ENCODE measurements at places on chromosomes 4 and X. TPM values are rescaled to one million over a fixed set of nuclear protein-coding genes. Genes with fewer than 3 reads are reported as not detected.

The VEGFC gene
- total RNA-seq = 1.5 TPM

The P2RY8 gene
- not detected for total RNA-seq

DNA sequence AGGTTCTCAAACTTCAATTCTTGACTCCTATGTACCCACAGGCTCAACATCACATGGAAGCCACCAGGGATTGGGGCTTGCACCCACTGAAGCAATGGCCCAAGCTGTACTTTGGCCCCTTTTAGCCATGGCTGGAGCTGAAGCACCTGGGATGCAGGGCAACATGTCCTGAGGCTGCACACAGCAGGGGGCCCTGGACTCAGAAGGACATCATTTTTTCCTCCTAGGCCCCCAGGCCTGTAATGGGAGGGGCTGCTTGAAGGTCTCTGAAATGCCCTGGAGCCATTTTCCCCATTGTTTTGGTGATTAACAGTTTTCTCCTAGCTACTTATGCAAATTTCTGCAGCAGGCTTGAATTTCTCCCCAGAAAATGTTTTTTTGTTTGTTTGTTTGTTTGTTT is 465.1 kb upstream of the PCDH10 start:
- no peak overlapping the region for H3K4me3 ChIP-seq
- no peak overlapping the region for H3K27ac ChIP-seq
- peaks cover 7% of the 10 kb centered on the region for H3K4me1 ChIP-seq
- no peaks in the 10 kb centered on the region for H3K36me3 ChIP-seq
- H3K27me3 ChIP-seq = no peaks in the 10 kb centered on the region

GRCh38 chr4:97003715-97004114 is 1139.6 kb downstream of the STPG2 start:
- no peak for DNase-seq
- no peaks in the 10 kb centered on the region for H3K27me3 ChIP-seq
- no peaks in the 10 kb centered on the region for H3K36me3 ChIP-seq
- no peak overlapping the region for H3K27ac ChIP-seq
- H3K4me1 ChIP-seq = peaks cover 11% of the 10 kb centered on the region

- H3K4me3 ChIP-seq = no peak overlapping the region
- H3K27me3 ChIP-seq = no peaks in the 10 kb centered on the region
- peak overlapping the region; percentile 14 for H3K27ac ChIP-seq
- DNase-seq = no peak
- peaks cover 4% of the 10 kb centered on the region for H3K36me3 ChIP-seq
Measured at GRCh38 chr4:147247579-147247978, 233.3 kb upstream of the EDNRA start.

GRCh38 chrX:31487951-31488350 is 416.1 kb upstream of the FTHL17 start:
- H3K4me1 ChIP-seq = peaks cover 10% of the 10 kb centered on the region
- no peak for DNase-seq
- no peak overlapping the region for H3K4me3 ChIP-seq
- H3K27me3 ChIP-seq = no peaks in the 10 kb centered on the region
- no peak overlapping the region for H3K27ac ChIP-seq

DNA sequence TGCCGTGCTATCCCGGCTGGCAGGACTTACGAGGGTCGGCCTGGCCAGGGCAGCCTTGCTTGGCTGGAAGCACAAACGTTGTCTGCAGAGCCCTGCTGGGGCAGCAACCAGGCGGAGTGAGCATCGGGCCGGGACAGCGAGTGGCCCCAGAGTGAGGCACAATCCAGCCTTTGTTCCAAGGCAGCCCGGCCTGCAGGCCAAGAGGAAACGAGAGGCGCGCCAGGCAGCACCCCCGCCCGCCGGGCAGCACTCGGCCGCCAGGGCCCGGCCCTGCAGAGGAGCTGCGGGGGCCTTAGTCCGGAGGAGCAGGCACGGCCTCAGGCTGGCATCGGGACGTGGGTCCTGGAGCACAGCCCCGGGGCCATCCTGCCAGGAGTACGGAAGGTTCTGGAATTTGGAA is 24.1 kb downstream of the FGFRL1 start:
- no peaks in the 10 kb centered on the region for H3K27me3 ChIP-seq
- H3K4me3 ChIP-seq = no peak overlapping the region
- no peak overlapping the region for H3K27ac ChIP-seq
- H3K36me3 ChIP-seq = no peaks in the 10 kb centered on the region
- H3K4me1 ChIP-seq = peaks cover 7% of the 10 kb centered on the region

DNA sequence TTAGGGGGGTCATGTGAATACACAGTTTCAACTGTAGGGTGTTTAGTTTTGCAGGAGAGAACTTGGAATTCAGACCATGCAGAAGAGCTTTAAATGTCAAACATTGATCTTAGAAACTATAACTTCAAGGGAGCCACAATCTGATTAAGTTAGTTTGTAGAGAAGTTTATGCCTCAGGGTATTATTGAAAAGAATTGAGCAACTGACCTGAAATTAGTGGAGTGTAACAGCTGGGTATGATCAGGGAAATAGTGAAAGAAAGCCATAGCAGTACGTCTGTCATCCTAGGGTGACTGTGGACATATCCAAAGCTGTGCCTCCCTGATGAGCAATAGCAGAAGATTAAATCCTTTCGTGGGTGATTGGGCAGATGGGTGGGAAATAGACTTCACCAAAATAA is 63.8 kb downstream of the FAM47B start:
- no peaks in the 10 kb centered on the region for H3K36me3 ChIP-seq
- no peak for DNase-seq
- H3K27ac ChIP-seq = no peak overlapping the region

DNA sequence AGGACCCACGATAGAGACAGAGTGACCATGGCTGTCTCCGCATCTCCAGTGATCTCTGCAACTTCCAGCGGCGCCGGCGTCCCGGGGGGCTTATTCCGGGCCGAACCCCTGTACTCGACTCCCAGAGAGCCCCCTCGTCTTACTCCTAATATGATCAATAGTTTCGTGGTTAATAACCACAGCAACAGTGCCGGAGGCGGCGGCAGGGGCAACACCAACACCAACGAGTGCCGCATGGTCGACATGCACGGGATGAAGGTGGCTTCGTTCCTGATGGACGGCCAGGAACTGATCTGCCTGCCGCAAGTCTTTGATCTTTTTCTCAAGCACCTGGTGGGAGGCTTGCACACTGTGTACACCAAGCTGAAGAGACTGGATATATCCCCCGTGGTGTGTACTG is 343 bp downstream of the DACH2 start:
- no peak overlapping the region for H3K4me3 ChIP-seq
- H3K4me1 ChIP-seq = no peaks in the 10 kb centered on the region
- DNase-seq = no peak
- H3K27me3 ChIP-seq = peaks cover 8% of the 10 kb centered on the region
- H3K36me3 ChIP-seq = no peaks in the 10 kb centered on the region
- no peak overlapping the region for H3K27ac ChIP-seq

- no peaks in the 10 kb centered on the region for H3K4me1 ChIP-seq
- no peak for DNase-seq
- no peak overlapping the region for H3K27ac ChIP-seq
- H3K36me3 ChIP-seq = peaks cover 62% of the 10 kb centered on the region
- no peak overlapping the region for H3K4me3 ChIP-seq
Measured at GRCh38 chrX:153956044-153956907, 11.8 kb upstream of the RENBP start.

DNA sequence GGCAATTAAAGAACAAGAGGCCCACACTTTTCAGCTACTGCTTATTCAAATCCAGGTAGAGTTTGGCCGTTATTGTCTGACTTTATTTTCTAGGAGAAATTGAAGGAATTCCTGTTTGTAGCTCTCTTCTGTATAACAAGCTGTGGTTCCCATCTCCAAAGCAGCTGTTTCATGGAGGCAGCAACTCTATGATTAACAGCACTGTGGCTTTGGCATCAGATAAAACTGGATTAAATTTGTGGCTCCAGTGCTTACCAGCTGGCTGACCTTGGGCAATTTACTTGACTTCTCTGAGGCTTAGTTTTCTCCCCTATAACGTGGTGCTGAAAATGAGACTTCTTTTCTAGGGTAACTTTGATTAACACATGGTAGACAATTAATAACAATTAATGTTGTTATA is 28.1 kb downstream of the SLC30A9 start:
- no peaks in the 10 kb centered on the region for H3K4me1 ChIP-seq
- no peaks in the 10 kb centered on the region for H3K36me3 ChIP-seq
- no peak for DNase-seq
- H3K27ac ChIP-seq = no peak overlapping the region
- H3K4me3 ChIP-seq = no peak overlapping the region
